AG09309 (cell line): ENCODE measurements at places on chromosomes 2 and 18.

GRCh38 chr2:30224151-30224550 lies 7.2 kb upstream of the LBH start:
- no peak for DNase-seq

GRCh38 chr18:67243799-67244587 lies 272.5 kb downstream of the DSEL start:
- no peak for DNase-seq

DNA sequence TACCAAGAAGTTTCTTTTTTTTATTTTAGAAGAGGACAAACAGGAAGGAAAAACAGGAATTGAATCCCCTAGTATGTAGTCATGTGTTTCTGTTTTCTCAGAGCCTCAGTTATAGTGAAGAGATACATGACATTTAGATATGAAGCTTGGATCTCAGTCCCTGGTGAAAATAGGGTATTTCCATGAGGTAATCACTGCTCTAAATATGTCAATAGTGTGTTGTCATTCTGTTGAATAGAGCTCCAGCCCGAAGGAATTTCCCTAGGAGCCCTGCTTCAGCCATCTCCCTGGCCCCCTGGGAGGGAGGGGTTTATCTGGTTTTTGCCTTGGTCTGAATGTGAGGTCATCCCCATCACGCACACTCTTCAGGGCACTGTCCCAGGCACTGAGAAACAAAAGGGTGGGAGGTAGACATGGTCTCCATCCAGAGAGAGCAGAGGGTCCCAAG lies 47.1 kb upstream of the REL start:
- no peak for DNase-seq

DNA sequence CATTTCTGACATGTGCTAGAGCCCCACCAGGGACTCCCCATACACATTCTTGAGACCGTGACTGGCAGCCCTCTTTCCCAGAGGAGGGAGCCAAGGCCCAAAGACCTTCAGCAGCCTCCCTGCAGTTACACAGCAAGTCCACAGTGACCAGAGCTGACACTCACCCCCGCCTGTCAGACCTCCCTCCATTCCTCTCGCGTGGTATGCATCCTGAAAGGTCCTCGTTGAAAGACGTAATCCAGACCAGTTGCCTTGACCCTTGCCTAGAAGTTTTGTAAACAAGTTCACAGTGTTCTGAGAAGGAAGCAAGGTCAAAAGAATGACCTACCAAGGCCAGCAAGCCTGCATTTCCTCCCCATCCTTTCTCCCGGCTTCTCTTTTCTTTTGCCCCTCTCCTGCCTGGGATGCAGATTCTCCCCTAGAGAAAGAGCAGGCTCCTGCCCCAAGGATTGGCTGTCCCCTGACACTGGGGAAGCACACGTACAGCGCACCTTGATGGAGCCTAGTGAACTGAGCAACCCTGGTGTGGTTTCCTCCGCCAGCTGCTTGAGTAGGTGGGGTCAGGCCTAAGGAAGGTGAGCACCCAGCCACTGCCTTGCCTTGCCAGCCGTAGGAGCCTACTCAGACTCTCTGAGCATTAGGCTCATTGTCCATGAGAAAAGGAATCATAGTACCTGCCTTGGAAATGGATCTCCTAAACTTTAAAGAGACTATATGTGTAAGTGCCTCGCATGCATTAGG lies 18.3 kb downstream of the TRIB2 start:
- DNase-seq = no peak

GRCh38 chr18:60082790-60083189 lies 183.0 kb downstream of the PMAIP1 start:
- no peak for DNase-seq

- no peak for DNase-seq
These were observed 117.7 kb downstream of the RBMS1 start for GRCh38 chr2:160375802-160376469.

- DNase-seq = no peak
These were observed 187.8 kb upstream of the MSH6 start for GRCh38 chr2:47595115-47595514.

DNA sequence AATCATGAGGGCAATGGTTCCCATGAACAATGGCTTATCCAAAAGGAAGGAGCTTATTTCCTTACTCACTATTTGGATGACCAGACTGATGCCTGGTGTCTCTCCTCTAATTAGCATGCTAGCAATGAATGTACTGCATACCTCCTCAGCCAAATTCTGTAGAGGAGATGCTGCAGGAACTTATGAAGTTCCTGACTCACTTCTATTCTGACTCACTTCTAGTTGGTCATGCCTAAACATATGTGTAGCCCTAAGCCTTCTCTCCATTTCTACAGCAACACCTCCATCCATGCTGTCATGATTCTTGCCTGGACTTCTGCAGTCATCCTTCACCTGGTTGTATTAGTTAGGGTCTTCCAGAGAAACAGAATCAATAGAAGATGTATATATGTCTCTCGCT lies 59.9 kb upstream of the MRPS9 start:
- DNase-seq = no peak

DNA sequence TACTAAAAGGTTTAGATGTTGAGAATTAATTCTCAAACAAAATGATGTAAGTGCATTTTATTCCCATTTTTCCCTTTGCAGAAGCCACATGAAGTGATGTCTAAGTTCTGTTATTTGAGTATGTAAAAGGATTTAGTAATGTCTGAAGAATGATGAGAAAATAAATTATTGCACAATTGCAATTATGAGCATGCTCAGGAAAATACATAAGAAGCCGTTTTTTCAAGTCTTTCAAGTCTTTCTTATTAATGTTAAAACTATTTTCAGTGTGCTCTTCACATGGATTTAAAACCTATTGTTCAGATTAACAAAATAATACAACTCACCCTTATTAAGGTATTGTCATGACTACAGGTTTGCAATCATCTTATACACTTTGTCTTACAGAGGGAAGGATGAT lies 331.4 kb upstream of the NETO1 start:
- DNase-seq = peak; percentile 37

DNA sequence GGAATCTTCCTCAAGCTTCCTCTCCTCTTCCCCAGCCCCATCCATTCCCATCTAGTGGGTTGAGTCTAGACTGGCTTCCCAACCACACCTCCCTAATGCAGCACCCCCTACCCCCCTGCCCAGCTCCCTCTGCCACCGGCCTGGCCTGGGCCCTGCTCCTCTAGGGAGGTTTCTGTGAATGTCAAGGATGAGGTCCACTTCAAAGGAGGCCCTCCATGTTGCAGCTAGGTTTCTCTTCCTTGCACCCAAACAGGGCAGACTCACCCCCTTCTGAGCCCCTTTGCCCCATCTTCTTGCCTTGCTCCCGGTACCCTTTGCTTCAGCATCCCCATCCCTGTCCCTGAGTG lies 18.3 kb downstream of the EMX1 start:
- DNase-seq = no peak

GRCh38 chr18:58105888-58106260 lies 61.8 kb downstream of the NEDD4L start:
- DNase-seq = no peak

- DNase-seq = no peak
These were observed 147.0 kb downstream of the TWIST2 start for GRCh38 chr2:238994876-238995275.

GRCh38 chr2:60260639-60261296 lies 292.7 kb downstream of the BCL11A start:
- DNase-seq = no peak

DNA sequence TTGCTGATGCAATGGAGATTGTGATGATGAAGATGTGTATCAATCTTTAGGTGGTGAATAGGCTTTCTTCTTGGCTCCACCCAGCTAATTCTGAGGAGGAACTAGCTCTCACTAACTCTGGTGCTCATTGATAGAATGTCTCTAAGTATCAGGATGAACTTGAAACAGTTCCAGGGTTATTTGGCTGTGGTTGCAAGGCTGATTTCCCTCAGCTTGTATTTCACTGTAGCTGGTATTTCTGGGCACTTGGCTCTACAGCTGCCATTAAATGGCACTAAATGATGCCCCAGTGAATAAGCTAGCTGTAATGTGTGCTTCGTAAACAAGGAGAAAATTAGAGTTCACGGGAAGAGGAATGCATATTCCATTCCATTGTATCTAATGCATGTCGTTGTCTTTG lies 241.2 kb downstream of the RPIA start:
- DNase-seq = no peak

DNA sequence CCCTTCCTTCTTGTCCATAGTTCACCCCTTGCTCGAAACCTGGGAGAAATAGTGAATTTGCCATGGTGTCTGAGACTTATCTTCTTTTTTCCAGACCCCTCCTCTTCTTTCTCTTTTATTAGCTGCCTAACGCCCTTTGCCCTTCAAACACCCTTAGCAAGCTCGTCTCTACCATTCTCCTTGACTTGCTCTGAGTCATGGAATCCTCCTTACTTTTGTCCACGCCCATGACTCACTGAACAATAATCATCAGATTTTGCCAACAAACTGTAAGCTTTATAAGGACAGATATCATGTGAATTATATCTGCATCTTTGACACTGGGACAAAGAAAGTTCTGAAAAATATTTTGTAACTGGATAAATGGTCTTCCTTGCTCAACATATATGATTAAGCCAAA lies 67.1 kb upstream of the CNTNAP5 start:
- DNase-seq = no peak

GRCh38 chr2:73651591-73652230 lies 9.5 kb upstream of the NAT8 start:
- no peak for DNase-seq

DNA sequence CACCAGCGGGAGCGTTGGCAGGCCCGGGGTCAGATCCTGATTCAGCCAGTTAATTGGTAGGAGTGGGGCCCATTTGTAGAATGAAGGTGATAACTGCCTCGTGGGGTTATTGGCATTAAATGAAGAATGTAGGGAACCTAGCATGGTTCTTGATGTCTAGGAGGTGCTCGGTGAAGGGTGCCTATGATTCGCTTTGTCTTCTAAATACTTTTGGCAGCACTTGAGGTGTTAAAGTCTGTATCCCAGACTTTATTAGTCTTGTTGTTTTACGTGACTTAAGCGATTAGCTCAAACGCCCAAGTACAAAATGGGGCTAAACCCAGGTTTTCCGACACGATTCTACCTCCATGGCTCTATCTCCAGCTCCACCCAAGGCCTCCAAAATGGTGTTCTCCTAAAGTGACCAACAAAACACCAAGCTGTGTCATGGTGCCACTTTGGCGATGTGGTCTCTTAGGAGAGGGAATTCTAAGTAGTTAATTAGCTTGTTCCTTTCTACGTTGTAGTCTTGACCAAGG lies 980 bp upstream of the PPP4R1 start:
- DNase-seq = no peak

DNA sequence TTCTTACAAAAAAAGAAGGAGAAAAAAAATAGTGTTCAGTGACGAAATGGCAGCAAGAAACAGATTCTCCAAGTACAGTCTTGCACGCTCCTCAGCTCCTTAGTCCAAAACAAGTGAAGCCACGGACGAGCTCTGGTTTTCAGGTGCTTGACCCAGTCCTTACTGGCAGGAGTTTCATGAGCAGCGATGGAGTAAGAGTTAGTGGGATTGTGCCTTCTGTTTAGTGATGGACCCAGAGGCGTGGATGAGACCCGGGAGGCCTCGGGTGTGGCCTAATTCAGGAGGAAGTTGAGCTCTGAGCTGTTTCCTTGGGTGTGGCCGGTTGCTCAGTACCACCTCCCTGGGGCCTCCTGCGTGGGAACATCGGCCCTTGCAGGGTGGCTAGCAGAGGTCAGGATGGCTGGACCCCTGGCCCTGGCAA lies 52.0 kb downstream of the KIF5C start:
- DNase-seq = no peak

DNA sequence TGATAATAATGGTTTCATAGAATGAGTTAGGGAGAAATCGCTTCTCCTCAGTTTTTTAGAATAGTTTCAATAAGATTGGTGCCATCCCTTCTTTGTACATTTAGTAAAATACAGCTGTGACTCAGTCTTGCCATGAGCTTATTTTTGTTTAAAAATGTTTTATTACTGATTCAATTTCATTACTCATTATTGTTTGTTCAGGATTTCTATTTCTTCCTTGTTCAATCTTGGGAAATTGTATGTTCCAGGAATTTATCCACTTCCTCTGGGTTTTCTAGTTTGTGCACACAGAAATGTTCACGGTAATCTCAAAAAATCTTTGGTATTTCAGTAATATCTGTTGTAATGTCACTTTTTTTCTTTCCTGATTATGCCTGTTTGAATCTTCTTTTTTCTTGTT lies 371.5 kb upstream of the SETBP1 start:
- DNase-seq = peak; percentile 21

GRCh38 chr18:79582978-79583377 lies 96.6 kb upstream of the CTDP1 start:
- DNase-seq = no peak
